Mesendoderm (in vitro differentiated cells): ENCODE measurements at places on chromosomes 2 and 18.

DNA sequence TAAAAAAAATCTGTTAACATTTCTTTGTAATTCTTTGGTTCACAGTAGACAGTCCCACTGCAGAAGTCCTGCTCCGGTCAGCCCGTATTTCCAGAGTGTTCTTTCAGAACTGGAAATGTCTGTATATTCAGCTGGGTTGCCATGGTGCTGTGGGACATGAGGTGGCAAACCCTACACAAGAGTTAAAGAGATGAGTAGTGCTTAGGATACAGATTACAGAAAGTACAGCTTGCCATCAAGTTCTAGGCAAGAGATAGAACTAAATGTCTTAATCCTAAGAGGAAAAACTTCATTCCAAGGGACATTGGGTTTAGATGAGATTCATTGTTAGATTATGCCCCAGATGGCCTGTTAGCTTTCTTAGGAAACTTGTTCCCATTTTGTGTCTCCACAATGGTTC lies 60.1 kb downstream of the FMNL2 start:
- no peak for DNase-seq

DNA sequence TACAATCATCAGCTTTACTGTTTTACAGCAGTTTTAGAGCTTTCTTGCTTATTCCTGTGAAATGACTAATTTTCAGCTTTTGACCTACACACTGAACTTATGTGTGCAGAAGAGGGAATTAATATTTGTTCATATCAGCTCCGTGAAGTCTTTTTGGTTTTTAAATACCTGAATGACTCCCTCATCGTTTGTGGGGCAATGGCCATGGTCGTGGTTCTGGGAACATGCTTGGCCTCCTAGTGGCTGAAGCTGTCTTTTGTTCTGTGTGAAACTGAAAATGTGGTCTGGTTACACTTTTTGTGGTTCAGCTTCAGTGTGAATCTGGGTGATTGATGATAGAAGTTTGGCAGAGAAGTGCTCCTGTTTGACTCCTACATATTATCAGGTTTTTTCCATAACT lies 408.1 kb downstream of the THSD7B start:
- DNase-seq, result peak; percentile 58

DNA sequence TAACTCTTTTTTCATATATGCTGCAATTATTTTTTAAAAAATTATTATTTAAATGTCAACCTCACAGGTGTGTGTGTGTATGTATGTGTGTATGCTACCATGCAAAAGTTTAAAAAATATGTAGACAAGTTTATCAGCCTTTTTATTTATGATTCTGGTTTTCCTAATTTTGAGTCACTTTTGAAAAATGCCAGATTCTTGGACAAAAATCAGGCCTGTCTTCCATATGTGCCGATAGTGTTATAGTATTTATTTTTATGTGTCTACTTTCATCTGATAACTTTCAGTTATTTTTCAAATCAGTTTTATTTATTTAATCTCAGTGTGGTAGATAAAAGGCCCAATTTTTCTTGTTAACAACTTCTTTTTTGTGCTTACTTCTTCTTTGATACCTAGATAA lies 176.2 kb downstream of the RDH14 start:
- DNase-seq, result no peak

GRCh38 chr2:30436859-30437435 lies 10.1 kb upstream of the LCLAT1 start:
- no peak for DNase-seq

GRCh38 chr2:206716623-206717022 lies 1.6 kb downstream of the DYTN start:
- no peak for DNase-seq

GRCh38 chr2:20404950-20405349 lies 41.9 kb upstream of the RHOB start:
- DNase-seq, result no peak

- DNase-seq, result no peak
Observed at GRCh38 chr2:218879776-218880101, 913 bp upstream of the WNT10A start.

GRCh38 chr2:104385743-104386142 lies 468.2 kb upstream of the POU3F3 start:
- DNase-seq, result no peak

DNA sequence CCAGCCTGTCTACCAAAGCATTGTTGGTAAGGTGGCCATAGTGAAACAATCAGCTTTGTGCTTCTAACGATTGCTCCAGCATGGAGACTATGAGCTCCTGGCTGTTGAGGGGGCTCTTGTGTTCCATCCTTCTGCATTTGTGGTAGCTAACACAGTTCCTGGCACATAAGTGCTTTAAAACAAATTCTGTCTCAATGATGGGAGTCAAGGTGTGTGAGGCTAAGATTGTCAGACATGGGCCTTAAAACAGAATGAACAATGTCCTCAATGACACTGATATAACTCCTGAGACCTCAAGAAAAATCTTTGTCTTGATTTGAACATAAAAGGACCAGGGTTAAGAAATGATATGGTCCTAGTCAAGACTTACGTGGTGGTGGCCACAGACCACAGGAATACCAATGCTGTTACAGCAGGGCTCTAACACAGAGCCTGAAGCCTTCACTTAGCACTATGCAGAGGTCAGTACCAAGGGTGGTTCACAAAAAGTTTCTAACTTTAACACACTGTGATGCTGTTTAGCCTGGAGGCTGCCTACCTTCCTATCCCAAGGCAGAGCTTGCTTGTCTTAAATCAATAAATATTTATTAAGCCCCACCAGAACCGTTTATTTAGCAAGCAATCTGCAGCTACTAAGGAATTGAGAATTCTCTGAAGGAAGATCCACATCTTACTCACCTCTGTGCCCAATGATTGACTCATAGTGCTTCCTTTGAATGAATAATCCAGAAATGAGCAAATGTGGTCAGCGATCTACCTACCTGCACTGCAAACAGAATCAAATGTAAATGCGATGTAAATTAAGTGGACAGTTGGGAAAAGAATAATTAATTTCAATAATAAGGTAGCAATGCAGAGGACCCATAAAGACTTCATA lies 35.1 kb downstream of the EVA1A start:
- no peak for DNase-seq

- DNase-seq, result peak; percentile 26
Observed at GRCh38 chr2:221399183-221399582, 172.9 kb downstream of the EPHA4 start.

- no peak for DNase-seq
Observed at GRCh38 chr2:62568983-62569837, 63.2 kb upstream of the TMEM17 start.

DNA sequence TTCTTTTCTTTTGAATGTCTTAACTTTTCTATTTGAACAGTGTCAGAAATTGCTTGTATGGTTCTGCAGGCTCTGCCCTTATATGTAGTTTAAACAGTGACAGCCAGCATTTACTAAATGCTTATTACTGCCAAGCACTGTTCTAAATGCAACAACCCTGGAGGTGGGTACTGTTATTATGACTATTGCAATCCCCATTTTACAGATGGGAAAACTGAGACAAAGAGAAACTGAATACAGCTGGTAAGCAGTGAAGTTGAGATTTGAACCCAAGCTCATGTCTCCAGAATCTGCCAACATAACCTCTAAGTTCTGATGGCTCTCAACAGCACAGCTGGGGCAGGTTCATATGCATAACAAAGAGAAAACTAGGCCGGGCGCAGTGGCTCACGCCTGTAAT lies 105.7 kb upstream of the GATA6 start:
- DNase-seq, result no peak

DNA sequence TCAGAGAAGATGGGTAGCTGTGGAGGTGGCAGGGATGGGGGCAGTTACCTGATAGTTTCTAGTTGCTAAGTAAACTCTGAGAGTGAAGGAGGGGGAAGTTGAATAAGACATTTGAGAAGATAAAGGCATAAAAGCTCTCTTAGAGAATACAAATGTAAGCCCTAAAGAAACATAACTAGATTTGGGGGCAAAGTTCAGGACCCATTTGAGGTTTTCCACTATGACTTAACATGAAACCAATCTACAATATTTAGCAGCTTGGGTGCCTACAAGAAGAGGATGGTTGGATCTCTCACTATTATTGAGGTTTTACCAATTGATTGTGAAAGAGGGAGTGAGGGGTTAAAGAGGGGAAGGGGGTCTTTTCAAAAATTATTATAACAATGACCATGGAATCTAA lies 34.4 kb upstream of the LYPD6 start:
- no peak for DNase-seq

- DNase-seq, result no peak
Observed at GRCh38 chr2:84879584-84880394, 1.1 kb downstream of the TRABD2A start.

GRCh38 chr2:60581433-60582282 lies 28.2 kb upstream of the BCL11A start:
- DNase-seq, result peak; percentile 60

DNA sequence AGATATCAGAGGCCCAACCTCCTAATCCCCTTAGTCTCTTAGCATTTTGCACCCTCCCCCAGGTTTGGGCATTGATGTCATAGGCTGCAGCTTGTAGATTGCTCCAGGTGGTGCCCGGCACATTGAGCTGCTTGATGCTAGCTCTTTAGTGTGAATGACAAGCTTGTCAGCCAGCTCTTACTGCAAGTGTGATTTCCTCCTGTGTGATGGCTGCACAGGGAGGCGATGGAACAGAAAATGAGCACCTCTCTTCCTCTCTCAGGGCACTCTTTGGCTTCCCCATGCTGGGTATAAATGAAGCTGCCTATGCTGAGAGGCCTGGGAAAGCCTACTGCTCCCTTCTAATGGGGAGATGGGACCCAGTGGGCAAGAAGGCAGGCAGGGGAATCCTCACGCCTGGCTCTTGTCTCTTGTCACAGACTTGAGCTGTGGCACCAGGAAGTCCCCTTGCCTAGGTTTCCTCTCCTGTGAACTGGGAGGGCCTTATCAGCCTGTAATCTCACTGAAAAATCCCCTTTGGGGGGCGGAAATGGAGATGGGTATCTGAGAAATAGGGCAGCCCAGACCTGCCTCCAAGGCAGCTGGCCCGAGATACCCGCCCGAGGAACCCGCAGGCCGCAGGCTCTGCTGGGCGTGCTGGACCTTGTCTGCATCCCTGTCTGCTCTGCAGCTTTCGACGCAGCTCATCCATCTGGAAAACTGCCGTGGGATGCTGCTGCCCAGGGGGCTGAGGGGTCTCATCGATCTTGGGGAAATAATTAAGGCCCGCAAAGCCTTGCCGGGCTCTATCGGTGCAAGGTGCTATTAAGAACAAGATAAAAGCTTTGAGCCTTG lies 163.5 kb upstream of the CXCR4 start:
- peak; percentile 44 for DNase-seq

DNA sequence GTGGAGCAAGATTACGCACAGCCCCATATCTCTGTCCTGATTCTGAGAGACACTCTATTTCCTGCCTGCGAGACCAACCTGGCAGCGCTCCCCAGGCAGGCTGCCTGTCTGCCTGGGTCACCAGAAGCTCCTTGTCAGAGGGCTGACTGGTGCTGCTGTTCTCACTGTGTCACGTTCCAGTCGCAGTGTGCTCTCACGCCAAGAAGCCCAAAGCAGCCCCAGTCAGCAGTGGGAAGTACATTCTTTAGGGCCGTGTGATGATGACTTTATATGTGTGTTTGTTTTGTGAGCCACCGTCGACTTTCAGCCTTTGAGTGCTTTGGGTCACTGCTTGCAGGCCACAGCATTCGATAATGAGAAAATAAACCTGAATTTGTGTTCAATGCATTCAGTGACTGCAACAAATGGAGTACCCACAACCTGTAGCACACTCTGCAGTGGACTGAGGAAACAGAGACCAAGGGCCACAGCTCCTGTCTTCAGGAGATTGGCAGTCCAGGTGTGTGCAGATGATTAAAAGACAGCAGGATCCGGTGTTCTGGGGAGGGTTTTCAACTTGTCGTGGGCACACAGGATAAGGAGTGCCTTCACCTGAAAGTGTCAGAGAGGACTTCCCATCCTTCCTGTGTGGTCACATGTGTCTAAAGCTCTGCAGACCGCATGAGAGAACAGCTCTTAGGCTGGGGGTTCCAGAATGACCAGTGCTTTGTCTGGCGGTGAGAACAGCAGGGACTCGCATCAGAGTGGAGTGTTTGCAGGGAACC lies 4.8 kb downstream of the TNFRSF11A start:
- DNase-seq, result peak; percentile 58

DNA sequence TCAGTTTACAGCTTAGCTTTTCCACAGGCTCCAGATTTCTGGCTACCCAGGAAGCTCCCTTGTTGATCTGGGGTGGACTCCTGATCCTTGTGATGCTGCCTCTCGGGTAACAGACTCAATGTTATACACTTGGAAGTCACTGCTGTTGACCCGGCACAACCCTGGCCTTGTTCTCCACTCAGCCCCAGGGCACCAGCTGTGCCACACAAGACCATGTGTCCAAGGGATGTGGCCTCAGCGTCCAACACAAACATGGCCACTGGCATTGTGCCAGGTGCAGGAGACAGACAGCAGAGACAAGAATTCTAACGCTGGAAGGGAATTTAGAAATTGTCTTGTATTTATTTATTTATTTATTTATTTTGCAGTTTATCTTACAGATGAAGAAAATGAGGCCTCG lies 39.0 kb upstream of the PPP4R1 start:
- DNase-seq, result no peak

GRCh38 chr2:149552226-149552625 lies 35.3 kb downstream of the MMADHC start:
- no peak for DNase-seq

- DNase-seq, result no peak
Observed at GRCh38 chr2:184689638-184690037, 91.3 kb downstream of the ZNF804A start.

DNA sequence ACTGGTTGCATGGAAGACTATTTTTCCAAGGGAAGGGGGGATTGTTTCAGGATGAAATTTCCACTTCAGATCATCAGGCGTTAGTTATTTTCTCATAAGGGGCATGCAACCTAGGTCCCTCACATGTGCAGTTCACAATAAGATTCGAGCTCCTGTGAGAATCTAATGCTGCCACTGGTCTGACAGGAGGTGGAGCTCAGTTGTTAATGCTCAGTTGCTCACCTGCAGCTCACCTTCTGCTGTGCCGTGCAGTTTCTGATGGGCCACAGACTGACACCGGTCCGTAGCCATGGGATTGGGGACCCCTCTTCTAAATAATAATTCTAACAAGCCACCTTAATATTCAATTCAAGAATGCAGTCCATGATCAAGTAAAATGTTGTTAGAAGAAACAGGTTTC lies 34.9 kb downstream of the PLCL1 start:
- DNase-seq, result no peak
